Activated CD8-positive, alpha-beta T cell treated with anti-CD3 and anti-CD28 coated beads, Interleukin-2, amount 10 ng/mL, durations not matched to agents 7 days and 5 days (primary cell): ENCODE measurements at places on chromosomes 2 and 18.

DNA sequence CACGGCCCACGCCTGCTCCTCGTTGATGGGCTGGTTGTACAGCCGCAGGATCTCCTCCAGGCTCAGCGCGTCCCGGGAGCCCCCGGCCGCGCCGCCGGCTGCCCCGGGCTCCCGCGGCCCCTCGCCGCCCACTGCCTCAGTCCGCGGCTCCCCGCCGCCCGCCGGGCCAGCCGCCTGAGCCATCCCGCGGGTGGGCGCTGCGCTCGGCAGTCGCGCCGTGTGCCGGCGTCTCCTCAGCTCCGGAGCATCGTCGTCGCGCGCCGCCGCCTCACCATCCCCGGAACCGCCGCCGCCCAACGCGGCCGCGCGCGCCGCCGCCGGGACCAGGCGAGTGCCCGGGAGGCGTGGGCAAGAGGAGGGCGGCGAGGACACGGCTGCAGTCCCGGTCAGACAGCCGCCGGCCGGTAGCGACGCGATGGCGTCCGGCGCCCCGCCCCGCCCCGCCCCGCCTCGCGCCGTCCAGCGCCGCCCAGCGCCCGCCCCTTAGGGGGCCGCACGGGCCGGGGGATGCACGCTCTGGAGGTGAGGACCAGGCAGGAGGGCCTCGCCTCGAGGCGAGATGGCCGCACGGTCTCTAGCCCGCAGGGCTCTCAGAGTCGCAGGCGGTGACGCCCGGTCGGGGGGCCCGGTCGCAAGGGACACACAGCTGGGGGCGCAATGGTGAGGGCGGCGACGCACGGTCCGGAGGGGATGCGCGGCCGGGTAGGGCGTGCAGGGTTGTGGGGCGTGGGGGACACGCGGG is at the start of gene SPIRE1:
Gene SPIRE1, minus strand, starts transcription at position 424 of the 742 bp plus-strand sequence. Its CDS starts 241 bp downstream, at position 183.
- peak; percentile 36 for DNase-seq

DNA sequence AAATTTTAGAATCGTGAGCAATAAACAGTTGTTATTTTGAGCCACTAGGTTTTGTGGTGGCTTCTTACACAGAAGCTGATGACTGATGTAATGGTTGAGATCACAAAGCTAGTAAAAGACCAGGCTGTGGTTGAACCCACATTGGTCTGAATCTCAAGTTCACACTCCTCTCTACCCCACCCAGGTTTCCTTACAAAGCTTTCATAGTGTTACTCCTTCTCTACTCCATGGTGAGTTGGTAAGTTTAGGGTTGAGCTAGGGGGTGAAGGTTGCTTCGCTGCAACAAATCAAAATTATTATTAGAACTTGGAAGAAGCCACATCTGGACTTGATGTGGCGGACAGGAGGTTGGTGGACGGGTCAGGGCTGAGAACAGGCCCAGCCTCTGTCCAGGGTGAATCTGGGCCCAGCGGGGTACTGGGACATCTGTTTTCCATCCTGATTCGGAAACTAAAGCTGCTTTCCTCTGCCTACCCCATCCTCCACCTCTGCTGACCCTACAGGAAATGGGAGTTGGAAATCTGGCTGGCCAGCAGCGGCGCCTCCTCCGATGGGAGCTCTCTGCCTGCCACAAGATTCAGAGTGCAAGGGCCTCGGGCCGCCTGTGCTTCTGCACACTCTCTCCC is 86.3 kb downstream of the ZFP36L2 start:
- peak; percentile 81 for DNase-seq

GRCh38 chr2:199160081-199160480 is 297.7 kb downstream of the SATB2 start:
- no peak for DNase-seq

DNA sequence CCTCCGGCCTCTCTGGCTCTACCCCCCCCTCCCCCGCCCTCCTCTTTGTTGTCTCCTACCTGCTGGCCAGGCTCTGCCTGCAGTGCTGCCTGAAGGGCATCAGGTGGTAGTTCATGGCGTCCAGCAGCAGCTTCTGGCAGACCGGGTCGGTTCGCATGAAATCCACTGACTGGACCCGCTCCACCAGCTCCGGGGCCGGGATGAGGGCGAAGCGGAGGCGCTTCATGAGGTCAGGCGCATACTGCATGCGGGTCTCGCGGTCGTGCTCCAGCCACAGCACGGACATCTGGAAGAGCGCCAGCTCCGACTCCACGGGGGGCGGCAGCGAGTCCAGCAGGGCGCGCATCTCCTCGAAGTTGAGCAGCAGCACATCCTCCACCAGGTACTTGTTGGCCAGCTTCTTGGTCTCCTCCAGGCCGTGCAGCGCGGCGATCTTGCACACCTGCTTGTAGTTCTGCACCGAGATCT is 3.2 kb downstream of the KLHL14 start:
- no peak for DNase-seq

DNA sequence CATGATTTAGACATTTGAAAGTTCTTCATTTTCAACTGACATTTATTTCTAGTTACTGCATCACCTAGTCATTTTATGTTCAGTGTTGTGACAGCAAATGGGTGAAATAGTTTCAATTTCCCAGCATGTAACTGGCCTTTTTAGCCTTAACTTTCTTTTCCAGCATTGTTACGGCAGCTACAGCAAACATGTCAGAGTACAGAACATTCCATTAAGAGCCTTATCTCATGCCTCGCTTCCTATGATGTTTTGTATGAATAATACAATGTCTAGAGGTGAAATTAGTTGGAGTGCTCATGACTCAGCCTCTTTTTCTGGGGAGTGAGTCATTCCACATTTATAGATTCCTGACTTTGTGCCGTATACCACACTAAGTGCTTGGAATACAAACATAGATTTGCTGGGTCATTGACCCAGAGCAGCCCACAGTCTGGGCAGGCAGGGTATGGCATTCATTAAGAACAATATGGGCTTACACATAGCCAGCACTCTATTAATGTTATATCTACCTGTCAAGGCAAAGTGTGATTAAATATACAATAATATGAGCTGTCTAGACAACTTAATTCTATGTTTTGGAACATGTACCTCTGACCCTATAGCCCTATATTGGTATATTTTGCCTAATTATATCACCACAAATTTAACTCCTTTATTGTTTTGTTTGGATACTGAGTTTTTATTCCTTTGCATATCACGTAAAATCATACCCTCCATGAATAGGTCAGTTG is 72.2 kb downstream of the MAP2 start:
- DNase-seq: no peak

GRCh38 chr2:107719836-107720235 is 106.9 kb upstream of the RGPD4 start:
- no peak for DNase-seq

GRCh38 chr2:38074764-38075506 is 1.0 kb downstream of the CYP1B1 start:
- DNase-seq: no peak

GRCh38 chr18:2976218-2977132 is 36.5 kb downstream of the LPIN2 start:
- no peak for DNase-seq

GRCh38 chr2:38745267-38745666 is 5.9 kb downstream of the SRSF7 start:
- DNase-seq: no peak

- no peak for DNase-seq
These were observed 85.3 kb upstream of the EFEMP1 start for GRCh38 chr2:56008661-56009431.

DNA sequence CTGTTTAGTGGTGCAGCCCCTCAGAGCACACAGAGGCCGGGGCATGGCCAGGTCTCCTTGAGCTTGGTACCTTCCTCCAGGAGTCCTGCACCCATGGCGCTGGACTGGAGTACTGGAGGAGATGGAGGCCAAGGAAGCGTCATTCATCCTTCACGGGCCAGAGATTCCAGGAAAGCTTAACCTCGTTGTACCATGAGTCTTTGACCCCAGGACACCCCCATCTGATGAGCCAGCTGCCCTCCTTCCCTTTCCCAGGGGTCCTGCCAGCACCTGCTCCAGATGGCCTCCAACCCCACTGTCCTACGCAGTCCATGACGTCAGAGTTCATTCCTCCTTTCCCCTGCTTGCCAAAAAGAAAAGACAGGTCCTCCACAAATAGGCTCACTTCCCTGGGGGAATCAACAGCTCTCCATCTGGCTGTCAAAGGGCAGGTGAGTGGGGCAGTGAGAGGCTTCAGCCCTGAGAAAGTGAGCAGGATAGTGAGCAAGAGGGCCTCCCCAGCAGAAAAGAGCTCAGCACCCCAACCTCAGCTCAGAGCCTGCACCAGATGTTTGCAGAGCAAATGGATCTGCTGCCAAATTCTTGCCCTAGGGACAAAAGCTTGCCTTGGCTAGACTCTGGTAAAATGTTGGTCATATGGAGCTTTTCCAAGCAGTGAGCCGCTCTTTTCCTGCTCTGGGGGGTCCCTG is 4.5 kb upstream of the NPPC start:
- DNase-seq: no peak

GRCh38 chr2:69965756-69966445 is 4.5 kb upstream of the ASPRV1 start:
- no peak for DNase-seq

- DNase-seq: no peak
These were observed 21.6 kb downstream of the HPCAL1 start for GRCh38 chr2:10324095-10324832.

- DNase-seq: no peak
These were observed 21.6 kb downstream of the CIB4 start for GRCh38 chr2:26619521-26619951.

GRCh38 chr18:55513161-55513560 is 74.8 kb downstream of the TCF4 start:
- no peak for DNase-seq

- DNase-seq: no peak
These were observed 818.9 kb upstream of the ACVR2A start for GRCh38 chr2:147025646-147026585.

- DNase-seq: no peak
These were observed 4.2 kb downstream of the FZD5 start for GRCh38 chr2:207765547-207765946.

GRCh38 chr2:120772261-120772660 is 36.6 kb downstream of the GLI2 start:
- no peak for DNase-seq

DNA sequence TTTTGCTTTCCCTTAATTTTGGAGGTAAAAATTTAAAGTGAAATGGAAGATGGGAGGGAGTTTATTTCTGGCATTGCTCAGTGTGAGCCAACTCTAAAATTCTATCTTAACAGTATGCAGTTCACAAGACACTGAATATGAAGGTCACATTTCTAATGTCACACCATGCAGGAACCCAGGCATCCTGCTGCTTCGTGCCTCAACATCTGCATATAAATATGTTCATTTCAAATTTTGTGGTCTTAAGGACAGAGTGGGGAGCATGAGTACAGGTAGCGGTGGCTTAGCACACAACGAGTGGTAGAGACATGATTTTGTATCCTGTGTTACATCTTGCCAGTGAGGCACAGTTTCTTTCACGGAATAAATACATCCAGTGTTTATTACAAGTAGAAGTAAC is 102.4 kb downstream of the ARL4C start:
- no peak for DNase-seq

DNA sequence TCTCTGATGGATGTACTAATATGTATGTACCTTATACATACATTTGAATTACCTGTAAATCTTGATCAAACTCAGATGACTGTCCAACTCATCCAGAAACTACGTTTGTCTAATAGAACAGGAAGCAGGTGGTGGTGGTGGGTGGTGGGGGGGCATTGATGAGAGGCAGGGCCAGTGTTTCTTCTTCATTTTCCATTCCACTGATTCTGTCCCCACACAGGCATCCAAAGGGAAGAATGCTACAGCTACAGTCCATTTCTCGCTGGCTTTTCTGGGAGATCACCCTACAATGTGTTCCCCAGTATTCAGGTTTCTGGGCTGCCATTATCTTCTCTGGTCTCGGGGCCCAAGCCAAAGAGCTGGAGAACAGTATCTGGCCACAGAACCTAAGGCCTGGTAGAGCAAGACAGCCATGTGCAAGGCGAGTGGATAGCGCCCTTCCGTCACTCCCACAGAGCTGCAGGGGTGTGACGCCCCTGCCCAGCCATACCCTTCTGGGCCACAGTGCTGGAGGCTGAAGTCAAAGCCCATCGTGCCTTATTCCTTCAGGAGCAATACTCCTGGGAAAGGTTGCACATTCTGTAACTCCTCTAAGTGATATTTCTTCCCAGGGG is 54.5 kb downstream of the BCL11A start:
- DNase-seq: no peak

DNA sequence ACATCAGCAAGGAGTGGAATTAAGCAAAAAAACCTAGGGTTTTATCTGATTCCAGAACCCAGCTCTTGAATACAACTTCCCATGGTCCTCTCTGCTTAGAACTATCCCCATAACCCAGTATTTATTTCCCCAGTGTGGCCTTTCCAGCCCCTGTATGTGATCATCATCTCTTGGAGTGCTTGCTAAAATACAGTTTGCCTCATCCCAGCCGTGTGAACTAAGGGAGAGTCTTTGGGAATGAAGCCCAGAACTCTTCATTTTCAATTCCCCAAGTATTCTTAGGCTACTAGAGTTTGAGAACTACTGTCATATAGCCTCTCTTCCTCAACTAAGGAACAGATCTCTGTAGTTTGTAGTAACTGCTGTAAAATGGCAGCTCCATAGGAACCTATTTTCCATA is 173.1 kb downstream of the LCLAT1 start:
- no peak for DNase-seq

GRCh38 chr2:42007551-42007950 is 40.3 kb upstream of the PKDCC start:
- no peak for DNase-seq

DNA sequence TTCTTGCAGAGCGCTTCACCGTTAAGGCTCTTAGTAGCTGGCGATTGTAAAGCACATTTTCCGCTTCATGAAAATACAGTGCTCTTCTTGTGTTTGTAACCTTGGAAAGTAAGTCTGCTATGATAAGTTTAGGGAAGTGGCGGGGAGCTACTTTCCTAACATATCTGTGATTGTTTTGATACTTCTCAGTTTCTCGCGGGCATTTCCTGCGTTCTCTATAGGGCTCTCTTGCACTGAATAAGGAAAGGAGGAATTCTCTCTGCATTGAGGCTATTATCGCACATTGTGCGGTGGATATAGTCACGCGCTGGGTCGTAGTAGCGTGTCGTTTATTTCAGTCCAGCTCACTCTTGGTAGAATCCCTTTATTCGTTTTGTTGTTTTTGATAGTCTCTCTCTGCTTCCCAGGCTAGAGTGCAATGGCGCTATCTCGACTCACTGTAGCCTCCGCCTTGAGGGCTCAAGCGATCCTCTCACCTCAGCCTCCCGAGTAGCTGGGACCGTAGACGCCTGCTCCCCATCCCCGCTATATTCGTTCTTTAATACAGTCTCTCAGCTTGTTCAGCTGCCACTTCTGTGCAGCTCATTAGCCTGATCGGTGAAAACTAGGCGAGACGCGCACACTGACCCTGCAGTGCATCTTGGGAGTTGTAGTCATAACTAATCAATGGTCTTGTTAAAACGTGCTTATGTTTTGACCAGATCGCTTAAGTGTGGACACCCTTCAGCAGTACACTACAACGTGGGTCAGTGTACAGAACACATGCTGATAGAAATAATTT is 1.0 kb upstream of the PPP4R3B start:
- peak; percentile 66 for DNase-seq
